ENCODE measurements at places on chromosomes 16 and 17. TPM values are rescaled to one million over a fixed set of nuclear protein-coding genes. Genes with fewer than 3 reads are reported as not detected.
A peak's percentile ranks its signal among the peaks of the same experiment; 100 is the strongest.

GRCh38 chr17:56136301-56136700 lies 17.0 kb upstream of the ANKFN1 start:
- DNase-seq = no peak

GRCh38 chr16:77273-77806 lies 685 bp upstream of the MPG start:
- peak; percentile 24 for DNase-seq

DNA sequence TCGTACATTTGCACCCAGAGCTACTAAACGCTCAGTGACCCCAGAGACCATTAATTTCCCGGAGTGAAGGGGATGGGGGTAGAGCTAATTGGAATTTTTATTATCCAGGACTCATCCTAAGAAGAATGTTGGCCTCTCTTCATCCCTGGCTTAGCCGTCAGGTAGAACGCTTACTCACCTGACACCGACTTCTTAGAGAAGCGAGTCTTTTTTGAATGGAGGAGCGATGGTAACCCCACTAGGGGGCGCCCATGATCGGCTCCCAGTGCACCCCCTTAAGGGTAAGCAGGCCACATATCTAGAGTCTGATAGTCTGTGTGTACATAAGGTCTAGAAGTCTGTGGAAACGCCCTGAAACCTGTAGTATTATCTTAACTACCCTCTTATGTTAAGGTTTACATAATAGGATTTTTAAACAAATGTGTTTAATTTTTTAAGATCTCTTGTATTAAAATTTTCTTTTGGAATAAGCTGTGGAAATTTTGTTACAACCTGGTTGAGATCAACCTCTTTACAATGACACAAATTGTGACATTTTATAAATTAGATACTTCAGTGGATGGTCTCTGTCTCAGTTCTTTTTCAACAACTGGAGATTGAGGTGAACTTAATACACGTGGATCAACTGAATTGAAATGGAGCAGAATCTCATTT lies 229.8 kb downstream of the CPPED1 start:
- DNase-seq = peak; percentile 71

DNA sequence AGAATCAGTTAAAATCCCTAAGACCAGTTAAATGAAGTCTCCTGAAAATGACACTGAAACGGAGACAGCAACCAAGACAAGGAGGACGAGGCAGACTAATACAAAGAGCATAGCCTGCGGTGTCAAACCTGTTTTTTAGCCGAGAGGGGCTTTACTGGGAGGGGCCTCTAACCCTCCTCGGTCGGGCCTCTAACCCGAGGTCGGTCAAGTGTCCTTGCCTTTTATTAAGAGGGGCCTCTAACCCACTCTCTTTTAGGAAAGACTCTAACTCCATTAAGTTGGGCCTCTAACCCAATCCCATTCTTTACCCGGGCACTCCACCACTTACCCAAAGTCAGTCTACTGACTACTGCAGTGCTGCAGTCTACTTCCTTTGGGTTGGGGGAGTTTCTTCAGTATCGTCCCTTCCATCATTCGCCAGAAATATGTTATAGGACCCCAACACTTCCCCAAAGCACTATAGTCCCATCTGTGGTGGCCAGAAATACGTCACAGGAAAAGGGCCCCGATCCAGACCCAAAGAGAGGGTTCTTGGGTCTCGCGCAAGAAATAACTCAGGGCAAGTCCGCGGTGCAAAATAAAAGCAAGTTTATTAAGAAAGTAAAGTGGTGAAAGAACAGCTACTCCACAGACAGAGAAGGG lies 39.2 kb upstream of the ARL4D start:
- no peak for DNase-seq

DNA sequence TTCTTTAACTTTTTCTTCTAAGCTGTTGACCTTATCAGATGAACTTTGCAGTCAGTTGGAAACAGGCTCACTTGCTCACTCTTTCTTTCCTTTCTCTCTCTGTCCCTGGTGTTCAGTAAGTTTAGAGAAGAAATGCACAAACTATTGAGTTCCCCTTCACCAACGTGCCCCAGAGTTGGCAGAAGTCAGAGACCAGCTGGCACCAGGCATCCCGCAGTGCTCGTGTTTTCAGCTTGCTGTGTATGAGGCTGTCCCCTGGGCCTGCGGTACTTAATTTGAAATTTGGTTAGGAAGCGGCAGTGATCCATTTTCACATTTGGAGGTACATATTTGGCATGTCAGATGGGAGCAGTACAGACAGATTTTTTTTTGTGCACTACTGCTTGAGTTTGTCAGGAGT lies 258.6 kb downstream of the SNX29 start:
- DNase-seq = no peak

DNA sequence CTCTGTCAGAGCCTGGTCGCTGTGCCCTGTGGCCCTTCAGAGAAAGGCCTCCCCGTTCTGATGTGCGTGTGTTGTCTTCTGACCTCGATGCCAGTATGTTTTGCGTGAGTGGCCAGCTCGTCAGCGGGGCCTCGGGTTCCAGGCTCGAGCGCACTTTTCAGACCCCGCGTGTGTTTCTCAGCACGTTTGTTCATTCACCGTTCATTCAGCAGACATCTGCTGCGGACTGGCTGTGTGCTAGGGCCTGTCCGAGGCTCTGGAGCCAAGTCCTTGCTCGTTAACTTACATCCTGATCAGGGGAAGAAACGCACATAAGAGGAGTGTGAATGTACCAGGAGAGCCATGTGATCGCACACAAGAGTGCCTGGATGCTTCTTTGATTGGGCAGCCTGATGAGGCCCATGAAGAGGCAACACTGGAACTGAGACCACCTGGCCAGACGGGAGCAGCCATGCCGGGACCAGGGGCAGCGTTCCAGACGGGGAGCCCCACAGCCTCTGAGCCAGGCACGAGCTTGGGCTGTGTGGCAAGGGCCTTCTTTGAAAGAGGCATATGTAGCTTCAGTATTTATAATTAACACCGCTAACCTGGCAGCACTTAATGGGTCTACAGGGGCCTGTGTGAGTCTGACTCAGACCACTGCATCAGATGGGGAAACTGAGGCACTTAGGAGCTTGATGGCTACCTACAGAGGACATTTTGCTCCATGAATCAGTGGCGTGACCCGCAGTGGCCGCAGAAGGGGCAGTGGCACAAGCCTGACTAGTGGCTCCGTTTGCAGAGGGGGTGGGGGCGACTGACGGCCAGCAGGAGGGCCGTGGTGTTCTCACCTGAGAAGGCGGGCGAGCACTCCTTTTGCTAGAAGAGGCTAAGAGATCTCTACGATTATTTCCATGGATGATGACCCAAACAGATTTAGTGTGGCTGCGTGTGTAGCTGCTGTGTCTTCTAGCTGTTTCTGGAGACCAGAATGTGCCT lies 187.9 kb upstream of the CHMP6 start:
- no peak for DNase-seq

The WFDC1 gene
- not detected for total RNA-seq

The CKLF gene
- 132 TPM for total RNA-seq

The RMI2 gene
- total RNA-seq = 55.1 TPM

All from activated CD4-positive, alpha-beta T cell treated with anti-CD3 and anti-CD28 coated beads, Interleukin-2, amount 10 ng/mL, durations not matched to agents 7 days and 5 days (primary cell).